ENCODE measurements at places on chromosomes 1 and 21.

- no peak for DNase-seq
Measured at GRCh38 chr21:37522641-37523295, 156.2 kb downstream of the DYRK1A start.

- no peak for DNase-seq
Measured at GRCh38 chr1:186813420-186813819, 15.3 kb upstream of the PLA2G4A start.

DNA sequence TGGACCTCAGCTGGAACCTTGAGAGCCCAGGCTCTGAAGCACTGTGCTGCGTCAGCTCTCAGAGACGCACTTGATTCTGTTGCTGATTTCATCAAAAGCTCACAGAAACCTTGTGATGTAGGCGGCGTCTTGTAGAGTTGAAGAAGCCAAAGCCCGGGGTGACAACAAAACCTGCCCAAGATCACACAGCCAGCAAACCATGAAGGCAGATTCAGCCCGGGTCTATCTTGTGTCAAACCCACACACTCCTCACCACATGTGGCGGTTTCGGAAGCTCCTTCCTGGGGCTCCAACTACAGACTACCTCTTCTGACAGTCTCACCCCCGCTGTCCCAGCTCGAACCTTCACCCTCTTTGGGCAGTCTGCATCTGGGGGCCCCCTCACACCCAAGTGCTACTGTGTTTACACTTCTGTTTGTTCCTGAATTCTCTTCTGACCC is 50.4 kb downstream of the TENT5C start:
- no peak for DNase-seq

DNA sequence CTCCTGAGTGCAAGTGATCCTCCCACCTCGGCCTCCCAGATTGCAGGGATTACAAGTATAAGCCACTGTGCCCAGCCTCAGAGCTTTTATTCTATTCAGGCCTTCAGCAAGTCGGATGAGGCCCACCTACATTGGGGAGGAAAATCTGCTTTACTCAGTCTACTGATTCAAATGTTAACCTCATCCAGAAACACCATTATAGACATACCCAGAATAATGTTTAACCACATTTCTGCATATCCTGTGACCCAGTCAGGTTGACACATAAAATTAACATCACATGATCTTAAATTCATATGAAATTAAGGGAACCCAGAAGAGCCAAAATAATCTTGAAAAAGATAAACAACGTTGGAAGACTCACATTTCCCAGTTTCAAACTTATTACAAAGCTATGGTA is 14.9 kb downstream of the IL20 start:
- no peak for DNase-seq

- no peak for DNase-seq
Measured at GRCh38 chr1:200118779-200119505, 91.4 kb downstream of the NR5A2 start.

- DNase-seq = peak; percentile 34
Measured at GRCh38 chr1:31095298-31095981, 29.9 kb upstream of the PUM1 start.

GRCh38 chr1:173190101-173190936 is 16.8 kb downstream of the TNFSF4 start:
- DNase-seq = no peak

DNA sequence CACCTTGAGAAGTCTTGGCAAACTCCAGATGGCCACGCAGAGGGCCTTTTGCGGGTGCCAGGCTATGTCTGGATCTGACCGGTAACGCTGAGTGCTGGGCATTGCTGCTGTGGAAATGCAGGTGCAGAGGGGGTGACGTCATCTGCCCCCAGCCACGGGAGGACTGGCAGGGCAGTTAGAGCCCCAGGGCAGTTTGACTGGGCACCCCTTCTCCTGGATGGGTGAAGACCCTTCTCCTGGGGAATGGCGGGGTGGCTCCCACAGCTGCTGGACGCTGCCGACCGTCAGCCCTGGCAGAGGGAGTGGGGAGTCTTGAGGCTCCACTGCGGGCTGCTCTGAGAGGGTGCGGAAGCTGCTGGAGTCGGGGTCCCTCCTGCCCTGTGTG is 12.6 kb upstream of the EDN2 start:
- no peak for DNase-seq

GRCh38 chr1:227356620-227357146 is 38.4 kb upstream of the CDC42BPA start:
- DNase-seq = no peak

- DNase-seq = no peak
Measured at GRCh38 chr1:237186675-237187074, 144.7 kb downstream of the RYR2 start.

GRCh38 chr1:6614019-6614928 is 743 bp downstream of the PHF13 start:
- DNase-seq = no peak

DNA sequence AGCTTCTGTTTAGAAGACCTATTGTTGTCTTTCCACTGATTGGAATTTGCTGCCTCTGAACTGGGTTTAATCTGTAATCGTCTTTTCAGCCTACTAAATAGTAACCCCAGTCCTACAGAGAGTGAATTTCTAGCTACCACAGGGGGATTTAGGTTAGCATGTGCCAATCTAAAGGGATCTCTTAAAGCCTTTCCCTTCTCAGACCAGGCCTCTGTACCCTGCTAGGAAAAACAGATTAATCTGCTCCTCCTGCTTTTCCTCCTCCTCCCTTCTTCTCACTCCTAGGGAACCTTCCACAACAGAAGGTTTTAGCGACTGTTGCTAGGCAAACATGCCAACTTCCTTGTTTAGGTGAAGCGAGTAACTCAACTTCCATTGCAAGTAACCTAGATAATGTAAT is 1.3 kb upstream of the RC3H1 start:
- DNase-seq = no peak

GRCh38 chr1:41742219-41742618 is 176.5 kb downstream of the HIVEP3 start:
- peak; percentile 29 for DNase-seq

DNA sequence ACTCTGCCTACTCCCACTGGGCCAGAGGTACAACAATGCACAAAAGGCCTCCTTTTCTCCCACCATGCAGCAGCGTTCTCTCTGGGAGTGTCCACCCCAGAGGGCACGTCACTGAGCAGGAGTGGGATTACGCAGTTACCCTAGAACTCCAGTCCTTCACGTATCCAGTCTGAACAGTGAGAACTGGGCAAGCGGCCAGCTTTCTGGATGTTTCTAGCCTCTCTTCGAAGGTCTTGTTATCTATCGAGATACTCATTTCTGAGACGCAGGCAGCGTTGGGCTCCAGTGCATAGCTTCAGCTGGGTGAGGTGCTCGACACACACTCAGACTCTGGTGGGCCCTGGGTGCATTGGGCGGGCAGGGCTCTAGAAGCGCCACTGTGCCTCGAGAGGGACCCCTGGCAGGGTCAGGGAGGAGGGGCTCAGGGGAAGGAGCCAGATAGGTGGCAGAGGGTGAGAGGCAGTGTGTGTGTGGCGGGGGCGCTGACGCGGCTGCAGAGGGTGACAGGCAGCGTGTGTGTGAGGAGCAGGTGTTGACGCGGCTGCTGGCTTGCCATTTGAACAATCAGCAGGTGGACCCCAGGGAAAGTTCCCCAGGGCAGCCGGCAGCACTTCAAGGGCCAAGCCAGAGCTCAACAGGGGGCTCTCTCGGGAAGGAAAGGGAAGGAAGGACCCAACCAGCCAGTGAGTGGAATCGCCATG is 27.9 kb downstream of the PRDM15 start:
- no peak for DNase-seq

DNA sequence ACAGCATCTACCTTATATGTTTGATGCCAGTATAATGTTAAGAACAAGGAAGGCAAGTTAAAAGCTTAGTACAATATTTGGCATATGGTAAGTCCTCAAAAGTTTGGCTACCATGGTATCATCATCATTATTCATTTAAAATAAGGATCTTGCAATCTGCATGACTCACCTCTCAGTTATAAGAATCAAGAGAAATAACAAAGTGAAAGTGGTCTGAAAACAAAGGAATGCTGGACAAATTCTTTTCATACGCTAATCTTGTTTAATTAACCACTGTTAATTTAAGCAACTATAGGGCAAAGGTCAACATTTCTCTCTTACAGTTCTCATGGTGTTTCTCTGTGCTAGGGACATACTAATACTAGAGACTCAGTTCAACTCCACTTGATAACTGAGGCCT is 13.0 kb upstream of the CLDN19 start:
- no peak for DNase-seq

DNA sequence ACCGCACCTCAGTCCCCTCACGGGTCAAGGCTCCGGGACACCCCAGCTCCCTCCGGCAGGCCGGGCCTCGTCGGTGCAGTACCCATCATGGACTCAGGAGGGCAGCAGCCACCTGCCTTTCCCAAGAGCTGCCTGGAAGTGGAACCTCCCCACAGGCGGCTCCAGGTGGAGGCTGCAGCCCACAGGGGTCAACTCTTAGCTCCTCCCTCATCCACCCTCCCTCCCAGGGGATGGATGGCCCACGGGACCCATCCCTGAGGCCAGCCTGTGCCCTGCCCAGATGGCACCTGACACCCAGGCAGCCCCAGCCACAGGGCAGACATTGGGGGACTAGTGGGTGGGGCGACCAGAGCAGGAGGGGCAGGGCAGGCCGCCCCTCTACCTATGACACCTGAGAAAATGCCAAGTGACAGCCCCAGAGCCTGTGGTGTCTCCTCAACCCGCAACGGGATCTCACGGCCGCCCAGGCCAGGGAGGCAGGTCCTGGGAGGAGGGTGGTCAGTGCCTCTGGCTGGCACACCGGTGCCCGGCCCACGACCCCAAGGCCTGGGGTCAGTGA is 1.2 kb upstream of the ARHGEF16 start:
- peak; percentile 18 for DNase-seq

GRCh38 chr1:167440345-167440744 is 78.0 kb downstream of the CD247 start:
- no peak for DNase-seq

DNA sequence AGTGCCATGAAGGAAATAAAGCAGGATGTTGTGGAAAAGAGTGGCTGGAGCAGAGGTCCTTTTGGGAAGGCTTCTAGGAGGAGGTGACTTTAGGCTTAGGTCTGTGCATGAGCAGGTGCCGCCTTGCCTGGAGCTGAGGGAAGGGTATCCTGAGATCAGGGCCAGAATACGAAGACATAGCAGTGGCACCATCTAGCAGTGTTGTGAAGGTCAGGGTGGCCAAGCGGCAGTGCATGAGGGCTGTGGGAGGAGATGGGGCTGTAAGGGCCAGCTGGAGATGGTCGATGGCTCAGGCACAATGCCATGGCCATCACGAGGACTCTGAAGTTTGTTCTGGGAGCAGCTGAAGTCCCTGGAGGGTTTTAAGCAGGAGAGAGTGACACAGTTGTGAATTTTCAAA is 219.5 kb downstream of the PTPRU start:
- no peak for DNase-seq

GRCh38 chr1:220768126-220768601 is 18.5 kb upstream of the MTARC1 start:
- DNase-seq = no peak

DNA sequence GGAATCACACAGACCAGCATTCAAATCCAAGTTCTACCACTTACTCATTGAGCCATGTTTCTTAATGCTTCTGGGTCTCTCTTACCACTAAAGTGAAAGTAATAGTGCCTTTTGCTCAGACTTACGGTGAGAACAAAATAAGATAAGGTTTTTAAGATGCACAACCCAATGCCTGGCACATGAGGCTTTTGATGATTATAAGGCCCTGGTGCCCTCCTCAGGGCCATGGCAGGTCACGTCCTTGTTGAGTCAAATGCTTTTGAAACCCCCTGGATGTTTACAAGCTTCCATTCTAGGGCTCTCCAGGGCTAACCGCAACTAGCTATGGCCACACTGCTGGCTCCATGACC is 76.0 kb downstream of the TENT5C start:
- no peak for DNase-seq

- no peak for DNase-seq
Measured at GRCh38 chr1:67612788-67613241, 72.2 kb upstream of the GADD45A start.

- DNase-seq = no peak
Measured at GRCh38 chr1:69498711-69499110, 69.0 kb upstream of the LRRC7 start.

- DNase-seq = no peak
Measured at GRCh38 chr1:182415789-182416188, 15.3 kb upstream of the TEDDM1 start.

DNA sequence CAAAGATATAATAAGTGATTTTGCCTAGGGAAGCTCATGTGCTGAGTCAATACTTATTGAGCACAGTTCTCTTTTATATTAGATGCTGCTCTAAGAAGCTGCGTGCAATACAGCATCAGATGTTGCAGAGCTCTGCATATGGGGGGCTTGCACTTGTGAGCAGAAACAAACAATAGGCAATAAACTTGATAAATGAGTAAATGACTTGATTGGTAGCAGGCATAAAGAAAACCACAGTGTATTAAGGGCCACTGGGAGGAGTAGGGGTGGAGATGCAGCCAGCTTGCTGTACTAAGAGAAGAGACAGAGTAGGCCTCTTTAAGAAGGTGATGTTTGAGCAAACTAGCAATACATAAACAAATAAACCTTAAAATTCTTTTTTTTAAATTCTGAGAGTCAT is 598.5 kb upstream of the ADAMTS5 start:
- DNase-seq = no peak

DNA sequence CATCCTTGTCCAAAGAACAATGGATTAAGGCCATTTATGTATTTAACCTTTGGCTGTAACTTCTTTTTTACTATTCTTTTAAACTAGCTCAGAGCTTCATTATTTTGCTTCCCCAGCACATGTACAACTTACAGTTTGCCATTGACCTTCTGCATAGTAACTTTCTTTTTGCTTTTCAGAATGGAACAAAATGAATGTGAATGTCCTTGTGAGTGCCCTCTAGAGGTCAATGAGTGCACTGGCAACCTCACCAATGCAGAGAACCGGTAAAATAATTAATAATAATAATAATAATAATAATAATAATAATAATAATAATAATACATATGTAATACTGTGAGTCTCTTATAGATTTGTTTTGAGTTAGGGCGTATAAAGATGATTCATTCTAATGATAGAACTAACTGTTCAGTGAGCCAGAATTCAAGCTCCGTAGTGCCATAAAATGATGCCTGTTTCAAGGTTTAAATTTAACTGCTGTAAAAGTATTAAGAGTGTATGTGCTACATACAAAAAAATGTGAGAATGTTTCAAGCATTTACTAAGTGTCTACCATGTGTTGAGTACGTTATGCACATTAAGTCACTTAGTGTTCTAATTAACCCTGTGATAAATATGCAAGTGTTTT is 69.0 kb upstream of the RAVER2 start:
- no peak for DNase-seq

DNA sequence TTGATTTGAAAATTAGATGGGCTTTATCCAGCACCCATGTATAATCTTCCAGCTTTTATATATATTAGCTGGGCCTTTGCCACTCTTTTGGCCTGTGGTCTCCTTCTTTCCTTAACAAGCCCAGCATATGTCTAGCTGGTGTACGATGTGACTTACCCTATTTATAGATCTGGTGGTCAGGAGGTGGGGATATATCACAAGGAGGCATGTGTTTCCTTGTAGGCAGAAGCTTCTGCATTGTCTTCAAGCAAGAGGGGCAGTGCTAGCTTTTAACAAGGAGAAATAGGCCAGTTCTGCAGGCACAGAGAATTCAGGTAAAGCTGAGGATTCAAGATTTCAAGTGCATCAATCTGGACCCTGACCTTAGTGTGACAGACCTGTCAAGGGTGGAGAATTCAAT is 38.0 kb upstream of the DNASE2B start:
- DNase-seq = no peak

- no peak for DNase-seq
Measured at GRCh38 chr1:5818755-5819154, 173.5 kb downstream of the NPHP4 start.

All from AG09319 (cell line).